Upper lobe of right lung (tissue), 1 donor: ENCODE measurements at places on chromosomes 1 and 21.

DNA sequence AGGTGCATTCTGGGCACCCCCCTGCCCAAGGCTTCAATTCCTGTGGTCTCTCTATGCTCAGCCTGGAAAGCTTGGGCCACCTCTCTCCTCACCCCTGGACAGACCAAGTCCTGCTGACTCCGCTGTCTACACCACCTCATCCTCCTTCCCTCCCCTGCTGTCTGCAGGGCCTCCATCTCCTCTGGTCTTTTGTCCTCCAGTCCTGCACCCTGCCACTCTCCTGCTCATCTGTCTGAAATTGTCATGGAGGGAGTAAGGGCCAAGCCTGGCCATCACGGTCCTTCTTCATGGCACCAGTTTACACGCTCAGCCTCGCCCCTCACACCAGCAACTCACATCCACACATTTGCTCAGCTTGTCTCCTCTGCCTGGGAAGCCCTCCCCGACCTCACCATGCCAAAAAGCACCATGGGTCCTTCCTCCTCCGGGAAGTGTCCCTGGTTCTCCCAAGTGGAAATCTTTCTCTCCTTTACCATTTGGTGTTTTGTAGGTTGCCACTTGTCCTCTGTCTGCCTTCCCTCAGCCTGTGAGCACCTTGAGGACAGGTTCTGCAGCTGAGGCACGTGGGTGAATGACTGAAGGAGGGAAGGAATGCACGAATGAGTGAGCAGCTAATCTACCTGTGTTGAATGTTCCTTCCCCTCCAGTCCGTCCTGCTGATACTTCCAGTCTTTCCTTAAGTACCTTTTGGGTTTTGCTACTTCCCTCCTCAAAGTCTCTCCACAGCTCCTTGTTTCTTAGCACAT is 2.1 kb upstream of the SLC2A1 start:
- H3K36me3 ChIP-seq = no peaks in the 10 kb centered on the region
- H3K27ac ChIP-seq = no peak overlapping the region
- no peak for DNase-seq
- H3K4me1 ChIP-seq = peaks cover 7% of the 10 kb centered on the region

GRCh38 chr1:181095763-181096184 is 7.3 kb downstream of the IER5 start:
- H3K27ac ChIP-seq = peak overlapping the region; percentile 1
- H3K4me3 ChIP-seq = no peak overlapping the region
- no peaks in the 10 kb centered on the region for H3K27me3 ChIP-seq
- H3K36me3 ChIP-seq = peaks cover 11% of the 10 kb centered on the region
- DNase-seq = no peak
- H3K4me1 ChIP-seq = peaks cover 64% of the 10 kb centered on the region

- H3K4me1 ChIP-seq = no peaks in the 10 kb centered on the region
- no peak for DNase-seq
- H3K27me3 ChIP-seq = no peaks in the 10 kb centered on the region
- H3K27ac ChIP-seq = no peak overlapping the region
- no peaks in the 10 kb centered on the region for H3K36me3 ChIP-seq
Measured at GRCh38 chr1:232239998-232240397, 389.9 kb downstream of the SIPA1L2 start.

DNA sequence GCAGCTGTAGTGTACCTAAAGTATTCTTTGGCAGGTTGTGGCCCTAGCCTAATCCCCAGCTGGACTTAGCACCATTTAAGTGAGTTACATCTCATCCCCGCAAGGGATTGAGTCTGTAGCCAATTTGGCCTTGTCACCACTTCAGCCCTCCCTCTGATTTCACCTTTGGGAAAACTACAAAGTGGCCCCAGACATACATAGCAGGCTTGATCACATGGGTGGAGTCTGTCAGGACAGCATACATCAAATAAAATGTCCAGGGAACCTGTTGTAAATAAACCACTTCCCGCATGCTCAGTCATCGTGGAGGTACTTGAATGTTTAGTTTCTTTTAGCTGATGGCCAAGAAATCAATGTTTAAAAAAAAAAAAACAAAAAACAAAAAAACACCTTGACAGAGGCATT is 142.5 kb downstream of the DHRS3 start:
- H3K27ac ChIP-seq = peak overlapping the region; percentile 49
- H3K36me3 ChIP-seq = peaks cover 4% of the 10 kb centered on the region
- no peak for DNase-seq

GRCh38 chr1:168344517-168344916 is 63.8 kb downstream of the TBX19 start:
- no peak overlapping the region for H3K4me3 ChIP-seq
- H3K36me3 ChIP-seq = no peaks in the 10 kb centered on the region
- no peak for DNase-seq
- H3K4me1 ChIP-seq = peaks cover 10% of the 10 kb centered on the region

DNA sequence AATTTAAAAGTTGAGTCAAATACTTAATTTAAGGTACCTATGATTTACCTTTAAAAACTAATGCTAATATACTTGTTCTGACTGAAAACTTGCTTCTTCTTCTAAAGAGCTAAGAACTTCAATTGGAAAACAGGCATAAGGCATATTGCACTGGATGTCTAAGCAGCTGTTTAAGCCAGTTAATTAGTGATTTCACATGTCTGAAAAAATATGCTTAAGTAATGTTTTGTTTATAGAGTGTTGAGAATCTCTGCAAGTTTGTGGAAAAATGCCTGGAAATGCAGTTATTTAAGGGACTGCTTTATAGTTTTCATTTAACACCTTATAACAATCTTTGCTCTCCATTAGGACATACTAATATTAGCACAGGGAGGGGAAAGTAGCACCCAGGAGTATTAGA is 28.2 kb downstream of the UBE2U start:
- no peaks in the 10 kb centered on the region for H3K4me1 ChIP-seq
- H3K4me3 ChIP-seq = no peak overlapping the region
- H3K36me3 ChIP-seq = no peaks in the 10 kb centered on the region
- DNase-seq = no peak
- H3K27me3 ChIP-seq = no peaks in the 10 kb centered on the region

GRCh38 chr1:32263744-32264143 is 12.7 kb downstream of the LCK start:
- no peak overlapping the region for H3K27ac ChIP-seq
- no peak overlapping the region for H3K4me3 ChIP-seq
- no peaks in the 10 kb centered on the region for H3K36me3 ChIP-seq
- no peaks in the 10 kb centered on the region for H3K4me1 ChIP-seq

GRCh38 chr1:218946147-218946546 is 227.5 kb upstream of the LYPLAL1 start:
- H3K27me3 ChIP-seq = no peaks in the 10 kb centered on the region
- no peak for DNase-seq
- no peak overlapping the region for H3K27ac ChIP-seq
- H3K4me3 ChIP-seq = no peak overlapping the region
- H3K4me1 ChIP-seq = no peaks in the 10 kb centered on the region

GRCh38 chr1:68180441-68181164 is 51.7 kb downstream of the WLS start:
- no peaks in the 10 kb centered on the region for H3K36me3 ChIP-seq
- peaks cover 14% of the 10 kb centered on the region for H3K4me1 ChIP-seq
- no peak for DNase-seq
- no peak overlapping the region for H3K4me3 ChIP-seq

- no peaks in the 10 kb centered on the region for H3K4me1 ChIP-seq
- no peak overlapping the region for H3K27ac ChIP-seq
- no peak for DNase-seq
- H3K4me3 ChIP-seq = no peak overlapping the region
- H3K36me3 ChIP-seq = no peaks in the 10 kb centered on the region
Measured at GRCh38 chr1:191558379-191558778, 599.9 kb upstream of the RGS18 start.

GRCh38 chr1:35371506-35371905 is 103.0 kb downstream of the ZMYM4 start:
- peaks cover 11% of the 10 kb centered on the region for H3K36me3 ChIP-seq
- no peak overlapping the region for H3K4me3 ChIP-seq
- H3K27ac ChIP-seq = no peak overlapping the region

DNA sequence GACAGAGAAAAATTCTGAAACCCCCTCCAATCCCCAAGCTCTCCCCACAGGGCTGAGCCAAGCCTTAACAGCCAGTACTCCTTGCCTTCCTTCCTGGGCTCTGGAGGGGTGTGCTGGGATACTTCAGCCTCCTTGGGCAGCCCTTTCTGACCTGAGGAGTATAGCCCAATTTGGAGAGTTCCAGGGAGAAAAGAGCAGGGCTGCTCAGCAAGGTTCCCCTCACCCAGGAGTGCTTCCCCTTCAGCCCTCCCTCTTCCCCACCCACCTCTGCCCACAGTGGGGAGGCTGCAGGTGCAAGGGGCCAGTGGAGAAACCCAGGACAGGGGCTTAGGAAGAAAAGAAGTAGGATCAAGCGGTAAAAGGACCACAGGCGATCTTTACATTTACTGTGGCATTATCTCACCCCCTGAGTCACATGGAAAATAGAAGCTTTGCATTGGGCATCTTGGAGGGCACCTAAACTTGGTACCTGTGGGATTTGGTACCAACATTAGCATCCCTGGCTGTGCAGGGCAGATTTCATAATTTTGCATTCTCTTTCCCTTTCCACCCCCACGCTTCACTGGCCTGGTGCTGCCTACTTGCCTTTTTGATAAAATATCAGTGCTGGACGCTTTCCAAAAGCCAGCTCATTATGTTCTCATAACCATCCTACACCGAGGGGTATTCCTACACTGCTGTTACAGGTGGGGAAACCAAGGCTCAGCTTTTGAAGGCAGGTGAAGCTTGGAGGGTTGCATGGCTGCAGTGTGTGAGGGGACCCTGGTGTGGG is 2.8 kb upstream of the ADORA1 start:
- peaks cover 57% of the 10 kb centered on the region for H3K27me3 ChIP-seq
- H3K4me1 ChIP-seq = peaks cover 32% of the 10 kb centered on the region
- H3K36me3 ChIP-seq = no peaks in the 10 kb centered on the region
- no peak overlapping the region for H3K27ac ChIP-seq

DNA sequence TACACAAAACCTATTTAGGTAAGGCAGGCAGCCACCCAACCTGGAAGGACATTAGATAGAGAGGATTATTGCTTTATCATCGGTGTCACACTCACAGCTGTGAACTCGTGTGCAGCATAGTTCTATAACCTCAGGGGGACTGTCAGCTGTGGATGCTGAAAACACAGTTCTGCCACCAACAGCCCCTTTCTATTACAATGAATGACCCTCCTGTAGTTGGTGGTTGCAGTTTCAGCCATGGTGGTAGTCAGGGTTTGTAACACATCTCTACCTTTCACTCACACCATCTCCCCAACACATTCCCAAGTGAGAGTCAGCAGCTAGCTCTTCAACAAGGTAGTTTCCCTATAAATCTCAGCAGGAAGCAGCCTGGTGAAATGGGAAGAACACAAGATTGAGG is 136.8 kb downstream of the ZC3H11B start:
- H3K36me3 ChIP-seq = no peaks in the 10 kb centered on the region
- H3K4me1 ChIP-seq = no peaks in the 10 kb centered on the region
- H3K4me3 ChIP-seq = no peak overlapping the region
- H3K27ac ChIP-seq = no peak overlapping the region

DNA sequence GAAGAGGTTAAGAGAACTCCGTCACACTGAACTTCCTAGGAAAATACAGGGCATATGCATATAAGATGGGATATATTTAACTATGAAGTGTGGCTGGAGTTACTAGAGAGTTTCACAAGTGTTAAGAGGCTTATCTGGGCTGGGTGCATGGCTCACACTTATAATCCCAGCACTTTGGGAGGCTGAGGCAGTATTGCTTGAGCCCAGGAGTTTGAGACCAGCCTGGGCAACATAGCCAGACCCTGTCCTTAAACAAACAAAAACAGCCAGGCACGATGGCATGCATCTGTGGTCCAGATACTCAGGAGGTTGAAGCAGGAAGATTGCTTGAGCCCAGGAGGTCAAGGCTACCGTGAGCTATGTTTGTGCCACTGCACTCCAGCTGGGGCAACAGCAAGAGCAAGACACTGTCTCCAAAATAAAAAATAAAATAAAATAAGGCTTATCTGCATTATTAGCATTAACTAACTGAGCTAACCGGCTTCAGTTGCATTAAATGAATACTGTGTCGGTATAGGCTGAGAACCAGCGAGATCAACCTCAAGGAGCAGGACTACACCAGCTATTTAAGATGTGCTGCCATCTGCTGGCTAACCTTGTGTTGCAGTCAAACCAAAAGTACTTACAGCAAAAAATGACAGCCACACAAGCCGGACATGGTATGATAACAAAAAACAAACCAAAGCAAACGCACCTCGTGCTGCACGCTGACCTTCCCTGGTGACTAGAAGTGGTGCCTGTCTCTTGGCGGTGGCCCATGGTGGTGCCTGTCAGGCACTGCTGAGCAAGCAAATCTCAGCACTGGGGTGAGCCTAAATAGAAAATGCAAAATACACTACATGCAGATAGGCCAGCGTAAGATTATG is 19.7 kb upstream of the RBBP5 start:
- no peaks in the 10 kb centered on the region for H3K36me3 ChIP-seq
- H3K27me3 ChIP-seq = no peaks in the 10 kb centered on the region
- peaks cover 16% of the 10 kb centered on the region for H3K4me1 ChIP-seq
- H3K27ac ChIP-seq = no peak overlapping the region

DNA sequence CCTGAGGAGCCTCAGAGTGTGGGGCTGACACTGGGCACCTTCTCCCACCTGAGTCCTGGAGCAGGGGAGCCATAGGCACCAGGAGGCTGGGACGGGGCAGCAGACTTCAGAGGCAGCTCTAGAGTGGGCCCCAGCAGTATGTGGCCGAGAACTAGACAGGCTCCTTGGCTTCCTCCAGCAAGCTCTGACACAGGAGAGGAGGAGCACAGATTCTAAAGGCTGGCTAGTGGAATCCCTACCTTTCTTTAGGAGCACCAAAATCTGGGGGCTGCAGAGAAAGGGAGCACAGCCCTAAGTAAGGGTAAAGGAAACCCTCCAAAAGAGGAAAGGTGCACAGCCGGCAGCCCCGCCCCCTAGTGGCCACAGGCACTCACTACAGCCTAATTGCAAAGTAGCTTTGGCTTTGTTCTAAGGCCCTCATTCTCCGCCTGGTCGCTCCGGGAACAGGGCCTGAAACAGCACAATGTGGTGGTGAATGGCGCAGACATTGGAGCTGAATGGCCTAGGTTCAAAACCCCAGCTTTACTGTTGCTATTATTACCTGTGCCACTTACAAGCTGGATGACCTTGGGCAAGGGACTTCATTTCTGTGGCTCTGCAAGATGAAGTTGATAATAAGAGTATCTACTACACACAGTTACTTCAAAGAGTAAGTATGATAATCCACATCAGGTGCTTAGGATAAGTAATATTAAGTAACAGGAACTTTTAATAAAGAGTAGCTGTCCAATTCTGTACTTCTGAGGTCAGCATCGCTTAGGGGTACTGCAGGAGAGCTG is 8.8 kb upstream of the GUCA2A start:
- peaks cover 46% of the 10 kb centered on the region for H3K4me1 ChIP-seq
- no peaks in the 10 kb centered on the region for H3K27me3 ChIP-seq
- peak; percentile 83 for DNase-seq
- H3K4me3 ChIP-seq = no peak overlapping the region
- peak overlapping the region; percentile 3 for H3K27ac ChIP-seq

- peaks cover 14% of the 10 kb centered on the region for H3K4me1 ChIP-seq
- no peaks in the 10 kb centered on the region for H3K27me3 ChIP-seq
- H3K36me3 ChIP-seq = peaks cover 4% of the 10 kb centered on the region
- no peak for DNase-seq
Measured at GRCh38 chr1:35030338-35030737, 1.4 kb downstream of the ZMYM6 start.

DNA sequence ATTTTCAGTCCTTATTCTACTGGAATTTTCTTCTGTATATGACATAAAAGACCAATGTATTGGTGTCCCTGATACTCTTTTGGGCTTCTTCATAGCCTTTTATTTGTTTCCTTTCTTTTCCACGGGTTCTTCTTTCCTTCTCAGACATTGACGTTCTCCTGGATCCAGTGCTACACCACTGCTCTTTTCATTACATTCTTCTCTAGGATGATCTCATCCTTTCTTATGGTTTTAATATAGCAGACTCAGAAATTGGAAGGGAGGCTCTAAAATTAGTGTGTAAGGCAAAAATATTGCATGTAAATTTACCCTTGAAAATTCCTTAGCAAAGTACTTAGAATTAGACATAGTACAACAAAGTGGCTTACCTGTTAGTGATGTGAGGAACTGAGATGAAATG is 65.3 kb downstream of the SELENOF start:
- DNase-seq = no peak
- no peaks in the 10 kb centered on the region for H3K4me1 ChIP-seq
- H3K36me3 ChIP-seq = no peaks in the 10 kb centered on the region
- H3K27ac ChIP-seq = no peak overlapping the region
